ENCODE measurements at places on chromosomes 5 and 9.

- peak; percentile 75 for DNase-seq
Observed at GRCh38 chr9:94860678-94861588, 134.4 kb downstream of the AOPEP start.

DNA sequence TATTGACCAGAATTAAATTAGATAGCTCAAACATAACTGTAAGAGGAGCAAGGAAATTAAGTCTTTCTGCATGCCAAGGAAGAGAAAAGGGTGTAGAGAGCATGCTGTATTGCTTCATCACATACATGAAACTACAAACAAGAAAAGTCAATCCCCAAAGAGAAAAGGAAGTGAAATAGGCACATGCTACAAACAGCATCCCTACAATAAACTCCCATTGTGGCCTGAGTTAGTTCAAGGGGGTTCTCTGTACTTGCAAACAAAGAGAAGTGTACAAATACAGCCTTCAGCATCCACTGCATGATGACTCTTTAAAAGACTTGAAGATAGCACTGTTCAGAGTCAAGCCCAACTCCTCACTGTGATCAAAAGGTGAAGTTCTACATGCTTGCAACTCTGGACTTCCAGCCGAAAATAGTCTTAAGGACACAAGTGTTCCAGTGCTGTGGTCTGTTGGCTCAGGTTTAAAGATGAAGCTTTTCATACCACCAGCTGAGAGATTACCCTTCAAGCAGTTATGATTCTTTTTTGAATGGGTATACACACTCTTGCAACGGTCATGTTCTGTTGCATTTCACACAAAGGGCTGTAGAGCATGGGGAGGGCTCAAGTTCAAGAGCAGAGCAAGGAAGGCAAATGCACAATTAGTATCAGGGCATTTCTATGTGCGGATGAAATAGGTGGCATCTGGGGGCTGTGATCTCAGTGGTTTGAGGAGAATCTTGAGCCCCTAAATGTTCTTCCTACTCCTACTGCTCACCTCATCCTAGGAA lies 534.5 kb downstream of the EBF1 start:
- no peak for DNase-seq

GRCh38 chr9:103243553-103243952 lies 248.4 kb downstream of the CYLC2 start:
- DNase-seq = no peak

DNA sequence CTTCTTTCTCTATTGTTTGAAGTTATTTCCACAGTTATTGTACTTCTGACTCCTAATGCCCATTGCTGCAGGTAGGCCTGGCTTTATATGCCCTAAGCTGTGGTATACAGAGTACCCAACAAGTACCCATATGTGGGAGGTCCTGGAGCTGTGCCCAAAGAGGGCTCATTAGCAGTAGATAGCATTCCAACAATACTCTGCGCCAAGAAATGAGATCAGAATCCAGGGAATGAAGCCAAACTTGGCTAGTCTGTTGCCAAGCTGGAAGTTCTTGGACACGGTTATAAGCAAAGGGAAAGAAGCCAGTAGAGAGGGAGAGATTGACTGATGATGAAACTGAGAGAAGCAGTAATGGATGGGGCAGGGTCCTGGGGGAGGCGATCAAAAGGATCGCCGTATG lies 29.7 kb upstream of the FAM169A start:
- peak; percentile 42 for DNase-seq

DNA sequence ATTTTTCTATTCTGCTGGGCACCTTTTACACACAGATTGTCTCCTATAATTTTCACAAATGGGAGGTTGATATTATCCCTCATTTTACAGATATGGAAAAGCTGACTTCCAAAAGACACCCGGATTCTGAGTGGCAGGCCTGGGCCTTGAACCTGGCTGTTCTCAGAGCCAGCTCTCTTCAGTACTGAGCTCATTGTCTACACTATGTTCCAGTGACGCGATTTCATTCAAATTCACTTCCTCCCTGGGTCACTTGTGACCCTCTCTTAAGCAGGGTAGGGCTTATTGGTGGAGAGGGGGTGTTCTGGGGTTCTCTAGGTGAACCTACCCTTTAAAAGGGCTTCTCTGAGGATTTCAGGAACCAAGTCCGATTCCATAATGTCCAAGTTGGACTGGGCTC lies 70.2 kb downstream of the ANKRD33B start:
- DNase-seq = no peak

Measured in iris pigment epithelial cell (primary cell).